ENCODE measurements at places on chromosomes 6 and 20.

- DNase-seq, result no peak
Observed at GRCh38 chr20:9741996-9742395, 96.9 kb downstream of the PAK5 start.

- DNase-seq, result no peak
Observed at GRCh38 chr6:165615636-165616035, 47.4 kb downstream of the PDE10A start.

DNA sequence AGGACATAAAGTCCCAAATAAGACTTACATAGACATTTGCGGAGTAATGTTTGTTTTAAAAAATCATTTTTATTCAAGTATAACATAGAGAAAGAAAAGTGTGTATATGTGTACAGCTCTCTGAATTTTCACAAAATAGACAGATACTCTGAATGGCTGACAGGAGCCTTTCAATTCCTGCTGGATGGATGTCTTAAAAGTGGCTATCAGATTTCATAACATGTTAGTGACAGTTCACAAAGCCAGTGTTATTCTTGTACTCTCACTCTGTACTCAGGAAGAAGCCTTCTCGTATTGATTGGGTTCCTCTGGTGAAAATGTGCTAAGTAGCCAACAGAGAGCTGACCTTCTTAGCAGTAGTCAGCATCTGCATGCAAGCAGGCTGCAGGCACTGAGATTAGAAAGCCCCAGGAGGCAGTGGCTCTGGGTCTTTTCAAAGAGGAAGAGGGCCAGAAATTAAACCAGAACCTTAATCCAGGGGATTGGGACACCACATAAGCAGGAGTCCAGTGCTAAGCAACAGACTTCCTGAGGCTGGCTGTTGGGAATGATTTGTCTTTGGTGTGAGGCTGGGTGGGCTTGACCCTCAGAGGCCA lies 19.7 kb downstream of the SLC17A4 start:
- DNase-seq, result no peak

- no peak for DNase-seq
Observed at GRCh38 chr6:118708055-118708454, 56.7 kb upstream of the CEP85L start.

- DNase-seq, result no peak
Observed at GRCh38 chr6:160188773-160189172, 67.2 kb downstream of the SLC22A1 start.

DNA sequence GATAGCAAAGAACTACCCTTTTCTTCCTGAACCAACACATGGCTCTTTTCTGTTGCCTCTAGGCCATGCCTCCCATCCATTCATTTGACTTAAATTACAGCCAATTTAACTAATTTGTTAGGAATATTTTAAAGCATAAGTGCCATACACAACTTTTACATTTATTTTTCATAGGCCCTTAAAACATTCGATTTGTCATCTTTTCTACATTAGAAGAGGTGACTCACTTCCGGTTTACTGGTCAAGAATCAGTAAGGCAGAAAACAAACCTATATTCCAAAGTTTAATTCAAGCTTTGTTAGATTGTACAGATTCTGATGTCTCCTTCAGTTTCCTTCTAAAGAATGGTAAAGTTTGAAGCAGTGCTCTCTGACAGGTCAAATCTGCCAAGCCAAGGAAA lies 344.3 kb downstream of the SAMD5 start:
- no peak for DNase-seq

GRCh38 chr20:35561268-35561667 lies 19.4 kb downstream of the ERGIC3 start:
- DNase-seq, result peak; percentile 17

- DNase-seq, result no peak
Observed at GRCh38 chr6:10465629-10466499, 51.0 kb upstream of the TFAP2A start.

GRCh38 chr6:103047567-103047966 lies 1654.1 kb downstream of the GRIK2 start:
- DNase-seq, result no peak

- no peak for DNase-seq
Observed at GRCh38 chr6:13980534-13980933, 55.8 kb downstream of the RNF182 start.

- DNase-seq, result no peak
Observed at GRCh38 chr6:104162036-104162669, 697.6 kb downstream of the HACE1 start.

DNA sequence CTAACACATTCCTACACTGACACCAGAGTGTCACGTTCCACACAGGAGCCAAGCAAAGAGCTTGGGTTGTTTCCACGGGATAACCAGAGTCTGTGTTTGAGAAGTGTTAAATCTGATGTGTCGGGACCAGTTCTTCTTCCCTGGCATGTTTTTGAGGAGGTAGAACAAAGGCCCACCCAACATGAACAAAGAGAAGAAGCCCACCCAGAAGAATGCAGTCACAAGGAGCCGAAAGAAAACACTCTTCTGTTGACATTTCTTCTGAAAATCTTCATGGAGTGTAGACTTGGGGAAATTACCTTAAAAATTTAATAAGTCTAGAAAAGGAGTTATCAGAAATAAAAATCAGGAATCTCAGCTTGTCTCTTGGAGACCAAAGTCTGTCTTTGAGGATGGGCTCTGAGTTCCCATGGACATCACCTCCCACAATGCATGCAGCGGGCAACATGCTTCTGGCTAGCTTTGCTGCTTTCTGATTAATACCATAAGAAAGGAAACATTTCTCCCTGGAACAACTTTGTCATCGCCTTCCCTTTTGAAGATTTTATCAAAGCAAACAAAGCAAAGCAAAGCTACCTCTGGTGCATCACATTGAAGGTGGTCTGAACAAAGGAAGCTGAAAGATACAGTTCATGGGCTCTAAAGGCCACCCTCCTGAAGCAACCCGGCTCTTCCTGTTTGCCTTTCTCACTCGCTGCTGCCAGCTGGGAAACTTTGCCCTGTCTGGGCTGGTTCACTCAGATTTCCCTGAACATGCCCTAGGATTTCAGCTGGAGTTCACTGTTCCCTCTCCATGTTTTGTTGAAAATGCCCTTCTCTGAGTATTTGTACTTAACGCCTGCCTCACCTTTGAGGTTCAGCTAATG lies 448.1 kb downstream of the KIF16B start:
- DNase-seq, result no peak

- DNase-seq, result no peak
Observed at GRCh38 chr6:135703621-135704020, 147.9 kb upstream of the PDE7B start.

GRCh38 chr20:63223121-63223825 lies 7.3 kb upstream of the YTHDF1 start:
- DNase-seq, result no peak

DNA sequence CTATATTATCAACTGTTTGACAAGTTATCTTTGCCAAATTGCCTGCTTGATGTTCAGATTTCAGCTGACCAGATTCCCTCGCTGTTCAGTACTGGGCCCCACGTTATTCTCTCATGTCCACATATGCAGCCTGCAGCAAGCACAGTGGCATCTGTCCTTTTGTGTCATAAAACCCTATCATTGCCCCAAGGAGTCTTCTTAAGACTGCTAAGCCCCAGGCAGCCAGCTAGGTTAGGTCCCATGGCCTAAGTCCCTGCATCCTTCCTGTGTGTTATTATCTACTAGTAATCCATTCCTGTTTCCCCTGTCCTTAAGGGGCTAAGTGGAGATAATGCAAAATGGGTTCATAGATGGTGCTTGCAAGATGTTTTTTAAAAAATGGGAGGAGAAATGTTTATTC lies 7.2 kb downstream of the KDM1B start:
- no peak for DNase-seq

GRCh38 chr6:70061546-70061945 lies 195.2 kb downstream of the COL19A1 start:
- no peak for DNase-seq

GRCh38 chr6:22366214-22366613 lies 69.4 kb upstream of the PRL start:
- DNase-seq, result no peak

DNA sequence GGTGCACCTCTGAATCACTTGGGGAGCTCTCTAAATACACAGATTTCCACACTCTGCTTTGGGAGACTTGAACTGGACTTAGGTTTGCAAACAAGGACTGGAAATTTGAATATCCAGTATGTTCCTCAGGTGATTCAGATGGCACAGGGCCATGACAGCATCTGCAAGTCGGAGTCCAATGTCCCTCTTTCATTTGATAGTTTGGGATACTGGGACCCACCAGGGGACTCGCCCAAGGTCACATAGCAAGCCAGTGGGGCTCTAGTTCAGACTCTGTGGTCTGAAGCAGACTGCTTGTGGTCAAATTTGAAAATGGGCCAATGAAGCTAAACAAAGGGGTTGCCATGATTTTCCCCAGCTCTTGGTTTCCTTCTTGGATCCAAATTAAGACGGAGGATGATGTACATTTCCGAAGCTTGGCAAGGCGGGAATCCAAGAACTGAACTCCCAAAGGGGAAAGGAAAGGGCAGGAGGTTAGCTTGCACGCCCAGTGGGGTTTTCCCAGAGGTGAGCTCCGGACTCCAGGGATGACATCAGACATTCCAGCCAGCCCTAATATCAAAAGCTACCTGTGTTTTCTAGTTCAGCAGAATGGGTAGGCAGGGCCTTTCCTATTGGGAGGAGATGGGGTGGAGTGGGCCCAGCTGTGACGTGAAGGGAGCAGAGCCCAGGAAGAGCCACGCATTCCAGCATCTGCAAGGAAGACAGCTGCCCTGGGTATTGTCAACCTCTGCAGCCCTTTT lies 3.4 kb upstream of the SYS1 start:
- no peak for DNase-seq

DNA sequence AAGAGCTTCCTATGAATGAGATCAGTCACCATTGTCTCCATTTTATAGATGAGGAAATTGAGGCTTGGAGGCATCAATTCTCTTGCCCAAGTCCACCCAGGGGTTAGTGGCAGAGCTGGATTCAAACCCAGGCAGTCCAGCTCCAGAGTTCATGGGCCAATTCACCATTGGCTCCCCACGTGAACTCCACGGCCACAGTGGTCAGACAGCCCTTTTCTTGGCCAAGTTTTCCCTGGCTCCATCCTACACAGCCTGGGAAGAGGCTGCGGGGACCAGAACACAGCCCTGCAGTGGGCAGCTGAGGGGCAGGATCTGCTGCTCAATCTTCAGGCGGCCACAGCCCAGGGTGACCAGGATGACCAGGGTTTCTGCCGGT lies 20.5 kb downstream of the TGM2 start:
- no peak for DNase-seq

GRCh38 chr6:17932330-17932852 lies 55.0 kb downstream of the KIF13A start:
- DNase-seq, result no peak
